Aorta (tissue), 5 donors: ENCODE measurements at places on chromosomes 13 and 19. TPM values are rescaled to one million over a fixed set of nuclear protein-coding genes. Genes with fewer than 3 reads are reported as not detected.

The RPL13A gene
- total RNA-seq, result 1,716 TPM

The SLC6A16 gene
- total RNA-seq, result 3.0 TPM

GRCh38 chr19:10871711-10872545 is 575 bp downstream of the CARM1 start:
- no peaks in the 10 kb centered on the region for H3K4me1 ChIP-seq
- peak overlapping the region; percentile 48 for H3K27ac ChIP-seq
- H3K4me3 ChIP-seq, result peak overlapping the region; percentile 69
- DNase-seq, result peak; percentile 76

- no peak for DNase-seq
- H3K4me1 ChIP-seq, result no peaks in the 10 kb centered on the region
- H3K27me3 ChIP-seq, result no peaks in the 10 kb centered on the region
- H3K36me3 ChIP-seq, result no peaks in the 10 kb centered on the region
These were observed 76.8 kb downstream of the FREM2 start for GRCh38 chr13:38763446-38764381.

DNA sequence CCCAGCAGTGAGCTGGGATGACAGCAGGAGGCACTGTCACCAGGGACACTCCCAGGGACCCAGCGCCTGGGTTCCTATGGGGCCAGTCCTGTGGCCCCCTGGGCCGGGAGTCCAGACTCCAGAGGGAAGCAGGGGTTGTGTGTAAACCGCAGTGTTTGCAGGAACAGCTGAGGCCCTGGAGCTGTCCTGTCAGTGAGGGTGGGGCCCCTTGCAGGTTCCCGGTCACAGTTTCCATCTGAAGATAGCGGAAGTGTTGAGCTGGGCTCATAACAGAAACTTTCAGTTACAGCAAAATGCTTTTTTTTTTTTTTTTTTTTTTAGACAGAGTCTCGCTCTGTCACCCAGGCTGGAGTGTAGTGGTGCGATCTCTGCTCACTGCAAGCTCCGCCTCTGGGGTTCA is 17.7 kb upstream of the CSNK1G2 start:
- H3K27me3 ChIP-seq, result no peaks in the 10 kb centered on the region
- no peak overlapping the region for H3K4me3 ChIP-seq
- peak; percentile 61 for DNase-seq
- H3K4me1 ChIP-seq, result no peaks in the 10 kb centered on the region
- H3K27ac ChIP-seq, result no peak overlapping the region

The METTL21C gene
- total RNA-seq, result not detected

The PPM1N gene
- 2.5 TPM for total RNA-seq

The COL4A2 gene
- 1,110 TPM for total RNA-seq

DNA sequence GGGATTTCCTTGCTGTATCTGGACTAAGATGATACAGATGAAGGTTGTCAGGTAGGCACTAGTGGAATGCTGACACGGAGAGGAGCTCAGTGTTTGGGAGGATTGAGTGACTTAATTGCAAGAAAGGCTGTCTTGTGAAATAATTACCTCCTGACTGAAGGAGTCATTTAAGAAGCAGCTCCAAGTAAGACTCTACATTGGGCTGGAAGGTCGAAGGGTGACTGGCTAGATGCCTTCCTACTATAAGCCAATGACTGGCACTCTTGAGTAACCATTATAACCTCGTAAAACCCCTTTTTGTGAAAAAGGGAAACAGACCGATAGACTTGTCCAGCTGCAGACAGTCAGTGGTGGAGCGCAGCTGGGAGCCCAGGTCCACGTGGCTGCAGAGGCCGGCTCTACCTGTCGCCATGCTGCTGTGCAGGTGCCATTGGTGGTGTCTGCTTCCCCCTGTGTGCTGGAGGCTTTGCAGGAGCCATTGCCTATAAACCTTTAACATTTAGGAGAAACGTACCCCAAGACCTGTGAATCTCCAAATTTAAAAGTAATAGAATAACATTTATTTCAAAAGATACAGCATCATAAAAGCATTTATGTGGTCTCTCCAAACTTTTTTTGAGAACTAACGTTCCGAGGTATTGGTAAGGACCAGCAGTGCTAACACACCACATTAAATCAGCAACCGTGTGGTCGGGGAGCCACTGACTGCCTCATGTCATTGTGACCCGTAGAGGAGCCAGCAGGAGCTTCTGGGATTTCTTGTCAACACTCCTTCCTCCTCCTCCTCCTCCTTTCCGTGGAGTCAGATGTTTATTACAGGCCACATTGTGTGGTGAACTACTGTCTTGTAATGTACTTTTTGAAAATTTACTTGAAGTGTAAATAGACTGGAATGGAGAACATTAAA is 80.4 kb upstream of the TEX29 start:
- H3K4me1 ChIP-seq, result no peaks in the 10 kb centered on the region
- H3K27ac ChIP-seq, result no peak overlapping the region
- H3K36me3 ChIP-seq, result peaks cover 4% of the 10 kb centered on the region
- H3K27me3 ChIP-seq, result no peaks in the 10 kb centered on the region
- H3K4me3 ChIP-seq, result no peak overlapping the region

DNA sequence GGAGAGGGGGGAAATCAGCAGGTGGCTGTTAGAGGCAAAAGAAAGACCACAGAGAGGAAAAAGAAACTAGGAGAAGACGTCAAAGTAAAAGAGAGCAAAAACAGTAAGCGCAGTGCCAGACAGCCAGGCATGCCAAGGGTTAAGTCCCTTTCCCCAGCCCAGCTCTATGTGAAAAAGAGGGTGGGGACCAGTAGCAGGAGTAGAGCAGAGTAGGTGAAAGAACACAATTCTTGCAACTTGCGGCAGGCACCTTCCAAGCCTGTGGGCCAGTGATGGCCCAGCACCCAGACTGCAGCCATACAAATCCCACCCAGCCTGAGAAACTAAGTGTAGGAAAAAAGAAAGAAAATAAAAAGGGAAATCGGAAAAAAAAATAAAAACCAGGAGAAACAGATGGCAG is 64.2 kb upstream of the ZNF85 start:
- no peak for DNase-seq
- no peak overlapping the region for H3K27ac ChIP-seq
- H3K4me3 ChIP-seq, result no peak overlapping the region
- no peaks in the 10 kb centered on the region for H3K27me3 ChIP-seq
- H3K36me3 ChIP-seq, result no peaks in the 10 kb centered on the region
- H3K4me1 ChIP-seq, result no peaks in the 10 kb centered on the region

The SULT2A1 gene
- not detected for total RNA-seq

The TMEM205 gene
- total RNA-seq, result 36.2 TPM

- H3K27me3 ChIP-seq, result no peaks in the 10 kb centered on the region
- H3K4me3 ChIP-seq, result no peak overlapping the region
- H3K27ac ChIP-seq, result peak overlapping the region; percentile 60
- no peak for DNase-seq
These were observed 122.2 kb downstream of the KL start for GRCh38 chr13:33138441-33138840.
